ENCODE measurements at places on chromosomes 16 and 17. TPM values are rescaled to one million over a fixed set of nuclear protein-coding genes. Genes with fewer than 3 reads are reported as not detected.

The PRPSAP1 gene
- 42.6 TPM for total RNA-seq

DNA sequence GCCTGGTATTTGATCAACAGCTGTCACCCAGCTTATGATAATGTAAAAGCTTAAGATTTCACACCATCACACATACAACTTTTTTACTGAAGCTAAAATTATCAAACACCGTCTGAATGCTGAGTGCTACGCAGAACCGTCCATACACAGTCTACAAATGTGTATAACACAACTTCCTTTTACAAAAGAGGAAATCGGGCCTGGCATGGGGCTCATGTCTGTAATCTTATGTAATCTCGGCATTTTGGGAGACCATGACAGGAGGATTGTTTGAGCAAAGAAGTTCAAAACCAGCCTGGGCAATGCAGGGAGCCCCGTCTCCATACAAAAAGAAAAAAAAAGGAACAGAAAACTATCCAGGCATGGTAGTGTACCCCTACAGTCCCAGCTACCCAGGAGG is 19.6 kb upstream of the QRICH2 start:
- H3K27me3 ChIP-seq, result no peaks in the 10 kb centered on the region
- peaks cover 19% of the 10 kb centered on the region for H3K4me1 ChIP-seq
- peaks cover 13% of the 10 kb centered on the region for H3K36me3 ChIP-seq
- DNase-seq, result no peak
- H3K4me3 ChIP-seq, result no peak overlapping the region

DNA sequence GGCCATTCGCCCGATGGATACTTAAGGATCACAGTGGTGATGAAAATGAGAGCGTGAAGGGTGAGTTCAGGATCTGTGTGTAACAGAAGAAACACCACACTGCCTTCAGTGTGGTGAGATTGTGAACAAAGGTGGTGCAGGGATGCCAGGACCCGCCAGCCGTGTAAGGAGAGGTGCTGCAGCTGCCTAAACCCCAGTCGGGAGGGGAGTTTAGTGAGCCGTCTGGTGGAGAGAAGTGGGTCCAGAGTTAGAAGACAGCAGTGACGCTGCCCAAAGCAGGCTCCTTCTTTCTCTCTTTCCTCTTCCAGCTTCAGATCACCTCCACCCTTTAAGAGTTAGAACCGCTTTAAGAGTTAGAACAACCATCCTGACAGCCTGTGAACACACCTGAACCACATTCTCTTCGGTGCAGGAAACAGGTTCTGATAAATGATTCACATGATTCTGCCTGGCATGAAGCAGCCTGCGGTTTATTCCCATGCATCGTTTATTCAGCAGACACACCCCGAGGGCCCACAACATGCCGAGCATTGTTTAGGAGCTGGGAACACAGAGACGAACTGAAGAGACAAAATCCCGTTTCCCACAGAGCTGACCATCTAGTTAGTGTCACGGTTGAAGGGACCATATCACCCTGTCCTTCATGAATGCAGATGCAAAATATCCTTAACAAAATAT is 84.0 kb upstream of the DNAH17 start:
- no peaks in the 10 kb centered on the region for H3K27me3 ChIP-seq
- H3K36me3 ChIP-seq, result peaks cover 17% of the 10 kb centered on the region
- peak overlapping the region; percentile 37 for H3K27ac ChIP-seq
- DNase-seq, result peak; percentile 71
- H3K4me1 ChIP-seq, result peaks cover 46% of the 10 kb centered on the region

GRCh38 chr17:4710693-4711634 is 532 bp downstream of the ARRB2 start:
- H3K4me3 ChIP-seq, result peak overlapping the region; percentile 74
- peaks cover 20% of the 10 kb centered on the region for H3K36me3 ChIP-seq
- H3K27ac ChIP-seq, result no peak overlapping the region
- no peak for DNase-seq
- H3K4me1 ChIP-seq, result peaks cover 8% of the 10 kb centered on the region
- H3K27me3 ChIP-seq, result no peaks in the 10 kb centered on the region

GRCh38 chr17:9959377-9959981 is 54.4 kb upstream of the RCVRN start:
- H3K27ac ChIP-seq, result no peak overlapping the region
- H3K4me1 ChIP-seq, result no peaks in the 10 kb centered on the region
- H3K4me3 ChIP-seq, result no peak overlapping the region

- DNase-seq, result no peak
- no peak overlapping the region for H3K27ac ChIP-seq
- peaks cover under 1% of the 10 kb centered on the region for H3K36me3 ChIP-seq
- H3K27me3 ChIP-seq, result no peaks in the 10 kb centered on the region
Observed at GRCh38 chr17:61849674-61850073, 13.7 kb downstream of the BRIP1 start.

GRCh38 chr17:36578671-36579070 is 13.0 kb upstream of the DHRS11 start:
- peaks cover 64% of the 10 kb centered on the region for H3K36me3 ChIP-seq
- no peak overlapping the region for H3K4me3 ChIP-seq
- DNase-seq, result no peak
- H3K27ac ChIP-seq, result no peak overlapping the region
- H3K4me1 ChIP-seq, result no peaks in the 10 kb centered on the region

- H3K36me3 ChIP-seq, result peaks cover 58% of the 10 kb centered on the region
- H3K27ac ChIP-seq, result peak overlapping the region; percentile 82
- DNase-seq, result peak; percentile 63
- no peaks in the 10 kb centered on the region for H3K27me3 ChIP-seq
Observed at GRCh38 chr17:28347261-28347891, 10.0 kb downstream of the POLDIP2 start.

The CORO6 gene
- 0.49 TPM for total RNA-seq

- no peak overlapping the region for H3K27ac ChIP-seq
- no peak for DNase-seq
- H3K27me3 ChIP-seq, result peaks cover 26% of the 10 kb centered on the region
- no peaks in the 10 kb centered on the region for H3K4me1 ChIP-seq
- peaks cover 16% of the 10 kb centered on the region for H3K36me3 ChIP-seq
Observed at GRCh38 chr16:3143598-3144320, 8.9 kb downstream of the ZNF213 start.

The ANKRD11 gene
- 242 TPM for total RNA-seq

The CHST4 gene
- total RNA-seq, result 72.9 TPM

GRCh38 chr16:30528799-30529457 is 2.6 kb upstream of the ZNF768 start:
- DNase-seq, result no peak
- peaks cover 64% of the 10 kb centered on the region for H3K36me3 ChIP-seq
- H3K27me3 ChIP-seq, result no peaks in the 10 kb centered on the region
- H3K4me3 ChIP-seq, result no peak overlapping the region
- H3K27ac ChIP-seq, result no peak overlapping the region

The SLC4A1 gene
- total RNA-seq, result not detected

GRCh38 chr16:79395591-79395990 is 204.9 kb downstream of the MAF start:
- H3K27me3 ChIP-seq, result peaks cover 50% of the 10 kb centered on the region
- no peaks in the 10 kb centered on the region for H3K4me1 ChIP-seq
- H3K27ac ChIP-seq, result no peak overlapping the region
- no peaks in the 10 kb centered on the region for H3K36me3 ChIP-seq

DNA sequence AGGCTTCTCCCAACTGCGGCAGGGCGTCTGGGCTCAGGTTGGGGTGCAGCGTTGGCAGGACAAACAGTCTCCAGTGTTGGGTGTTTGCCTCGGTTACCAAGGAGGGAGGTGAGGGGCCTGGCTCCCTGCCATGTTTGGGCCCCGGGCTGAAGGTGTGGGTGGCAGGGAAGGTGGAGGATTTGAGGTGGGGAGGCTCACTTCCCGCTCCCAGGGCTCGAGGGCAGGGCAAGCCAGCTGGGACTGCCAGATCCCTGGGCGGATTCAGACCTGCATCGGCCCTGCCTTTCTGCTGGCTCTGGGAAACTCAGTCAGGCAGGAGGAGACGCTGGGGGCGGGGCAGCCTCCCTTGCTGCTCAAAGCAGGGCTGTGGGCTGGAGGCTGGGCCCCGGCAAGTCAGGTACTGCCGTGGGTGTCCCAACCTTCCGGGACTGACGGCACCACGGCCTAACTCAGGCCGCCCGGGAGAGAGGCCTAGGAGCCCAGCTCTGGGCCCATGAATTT is 31.3 kb upstream of the KRT17 start:
- no peaks in the 10 kb centered on the region for H3K27me3 ChIP-seq
- H3K4me1 ChIP-seq, result peaks cover 47% of the 10 kb centered on the region
- DNase-seq, result peak; percentile 89
- peaks cover 11% of the 10 kb centered on the region for H3K36me3 ChIP-seq
- peak overlapping the region; percentile 82 for H3K27ac ChIP-seq
- H3K4me3 ChIP-seq, result no peak overlapping the region

DNA sequence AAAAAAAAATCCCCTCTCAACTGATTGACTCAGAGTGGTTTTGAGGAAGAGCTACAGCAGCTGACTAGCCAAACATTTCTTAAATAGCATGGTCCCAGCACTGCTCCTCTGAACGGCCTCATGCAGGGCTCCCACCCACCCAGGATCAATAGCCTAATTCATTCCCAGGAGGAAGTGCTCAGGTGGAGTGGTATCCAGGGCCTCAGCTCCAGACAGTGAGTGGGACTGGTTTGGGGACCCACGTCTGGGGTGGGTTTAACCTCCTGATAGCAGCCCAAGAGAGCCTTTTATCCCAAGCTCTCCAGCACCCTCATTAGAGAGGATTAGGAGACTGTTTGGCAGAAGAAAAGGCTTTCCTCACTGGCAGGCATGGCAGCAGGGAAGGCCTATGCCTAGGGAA is 68.5 kb upstream of the CDH5 start:
- no peaks in the 10 kb centered on the region for H3K4me1 ChIP-seq
- H3K4me3 ChIP-seq, result no peak overlapping the region
- H3K27ac ChIP-seq, result no peak overlapping the region
- DNase-seq, result no peak
- H3K36me3 ChIP-seq, result no peaks in the 10 kb centered on the region

- H3K27ac ChIP-seq, result peak overlapping the region; percentile 95
- no peak for DNase-seq
- no peaks in the 10 kb centered on the region for H3K27me3 ChIP-seq
- peaks cover 22% of the 10 kb centered on the region for H3K36me3 ChIP-seq
- H3K4me3 ChIP-seq, result no peak overlapping the region
- H3K4me1 ChIP-seq, result peaks cover 30% of the 10 kb centered on the region
Observed at GRCh38 chr16:48300391-48300856, 53.1 kb upstream of the ABCC11 start.
